ENCODE measurements at places on chromosomes 6 and 20.

- no peak for DNase-seq
Measured at GRCh38 chr6:16600026-16600425, 161.2 kb downstream of the ATXN1 start.

- no peak for DNase-seq
Measured at GRCh38 chr6:142855893-142856623, 88.9 kb downstream of the HIVEP2 start.

DNA sequence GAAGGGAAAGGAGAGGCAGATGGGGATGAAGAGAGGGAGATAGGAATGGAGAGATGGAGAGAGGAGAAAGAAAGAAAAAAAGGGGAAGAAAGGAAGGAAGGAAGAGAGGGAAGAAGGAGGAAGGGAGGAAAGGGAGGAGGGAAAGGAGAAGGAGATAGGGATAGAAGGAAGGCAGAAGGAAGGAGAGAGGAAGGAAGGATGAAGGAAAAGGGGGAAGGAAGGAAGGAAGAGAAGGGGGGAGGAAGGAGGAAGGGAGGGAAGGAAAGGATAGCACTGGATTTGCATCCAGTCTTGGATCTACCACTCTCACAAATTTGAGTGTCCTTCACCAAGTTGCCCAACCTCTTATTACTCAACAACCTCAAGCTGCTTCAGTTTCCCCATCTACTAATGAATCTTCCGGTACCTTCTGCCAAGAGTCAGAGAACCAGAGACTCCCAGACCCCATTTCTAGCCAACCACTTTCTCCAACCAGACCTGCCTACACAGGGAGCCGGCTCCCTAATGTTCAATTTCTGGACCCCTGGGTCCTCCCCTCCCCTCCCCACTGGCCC, 79.7 kb upstream of the FOXP4 start:
- no peak for DNase-seq

- DNase-seq: peak; percentile 89
Measured at GRCh38 chr6:27893836-27894807, 18.1 kb downstream of the OR2B2 start.

DNA sequence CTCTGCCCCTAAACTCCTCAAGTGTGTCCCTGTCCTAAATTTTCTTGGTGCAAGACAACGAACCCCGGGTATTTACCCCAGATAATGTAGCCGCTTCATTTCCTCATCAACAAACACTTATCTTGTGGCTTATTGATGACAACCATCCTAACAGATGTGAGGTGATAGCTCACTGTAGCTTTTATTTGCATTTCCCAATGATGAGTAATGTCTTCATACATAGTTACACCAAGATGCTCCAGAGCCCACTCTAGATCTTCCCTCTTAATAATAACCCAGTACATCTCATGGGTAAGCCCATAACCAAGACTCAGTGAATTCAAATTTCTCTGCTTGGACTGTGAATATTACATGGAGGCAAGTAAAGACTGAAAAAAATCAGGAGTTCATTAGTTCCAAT, 48.2 kb upstream of the BEND6 start:
- no peak for DNase-seq

DNA sequence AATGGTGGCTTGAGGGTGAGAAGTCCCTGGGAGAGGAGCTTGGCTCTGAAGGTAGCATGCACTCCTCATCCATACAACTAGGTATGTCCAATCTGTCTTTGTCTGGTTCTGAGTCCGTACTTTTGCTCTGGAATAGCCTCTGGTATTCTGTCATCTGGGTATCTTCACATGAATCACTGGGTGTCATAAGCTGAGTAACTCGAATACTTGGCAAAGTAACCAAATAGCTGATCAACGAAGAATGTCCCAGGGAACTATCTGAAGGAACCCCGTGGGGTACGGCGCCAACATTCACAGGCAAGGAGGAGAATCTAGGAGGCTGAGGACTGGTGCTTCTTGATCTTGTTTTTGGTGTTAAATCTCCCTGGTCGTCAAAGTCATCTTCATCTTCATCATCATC, 184.8 kb downstream of the HIVEP2 start:
- no peak for DNase-seq

DNA sequence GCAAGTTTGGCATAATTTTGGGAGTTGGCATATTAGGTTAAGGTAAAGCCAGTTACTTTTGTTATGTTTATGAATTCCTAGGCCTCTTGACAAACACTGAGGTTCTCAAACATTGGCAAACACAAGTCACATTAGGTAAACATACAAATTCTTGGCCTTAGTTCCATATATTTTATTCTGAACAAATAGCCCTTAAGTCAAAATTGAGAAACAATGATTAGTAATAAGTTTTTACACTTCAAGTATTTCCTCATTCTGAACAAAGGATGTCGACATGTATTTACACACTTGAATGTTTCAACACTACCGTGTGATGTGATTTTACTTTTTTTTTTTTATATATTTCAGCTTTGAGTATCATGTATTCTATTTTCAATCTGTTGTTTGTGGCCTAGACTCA, 3.8 kb upstream of the ECHDC1 start:
- no peak for DNase-seq

GRCh38 chr6:29632789-29633533, at the start of gene GABBR1:
TSS of gene GABBR1 (minus strand) at chr6:29633183. CDS start at chr6:29632385, 798 bp downstream.
- peak; percentile 89 for DNase-seq

DNA sequence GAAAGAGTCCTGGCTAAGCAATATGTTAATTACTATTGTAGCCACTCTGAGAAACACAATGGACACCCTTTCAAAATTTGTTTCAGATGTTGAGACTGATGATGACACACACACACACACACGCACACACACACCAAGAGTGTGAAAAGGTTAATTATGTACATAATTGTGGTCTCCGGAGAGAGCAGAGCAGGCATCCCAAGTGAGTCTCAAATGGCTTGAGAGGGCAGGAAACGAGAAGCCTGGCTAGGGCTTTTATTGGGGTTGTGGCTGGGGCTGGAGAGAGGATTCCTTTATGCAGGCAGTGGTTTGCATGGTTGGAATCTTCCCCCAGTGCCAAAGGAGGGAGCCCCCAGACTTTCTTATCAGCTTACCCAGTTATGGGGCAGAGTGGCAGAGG, 38.2 kb upstream of the NKX2-4 start:
- DNase-seq: no peak

DNA sequence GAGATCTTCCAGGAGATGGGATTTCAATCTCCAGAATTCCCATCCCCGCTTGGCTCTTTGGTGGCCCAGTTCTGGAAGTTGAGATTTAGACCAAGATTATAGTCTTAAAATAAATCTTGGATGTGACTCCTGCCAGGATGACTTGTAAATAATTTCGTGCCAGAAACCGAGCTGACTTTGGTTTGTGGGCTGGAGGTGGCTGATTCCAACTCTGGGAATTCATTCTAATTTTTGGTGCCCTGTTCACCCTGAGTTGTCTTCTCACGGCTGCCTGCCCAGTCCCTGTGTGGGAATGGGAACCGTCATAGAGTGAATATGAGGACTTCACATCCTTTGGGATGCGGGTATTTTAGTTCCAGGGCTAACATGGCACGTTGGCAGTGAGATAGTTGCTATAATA, 64.8 kb downstream of the JARID2 start:
- no peak for DNase-seq

DNA sequence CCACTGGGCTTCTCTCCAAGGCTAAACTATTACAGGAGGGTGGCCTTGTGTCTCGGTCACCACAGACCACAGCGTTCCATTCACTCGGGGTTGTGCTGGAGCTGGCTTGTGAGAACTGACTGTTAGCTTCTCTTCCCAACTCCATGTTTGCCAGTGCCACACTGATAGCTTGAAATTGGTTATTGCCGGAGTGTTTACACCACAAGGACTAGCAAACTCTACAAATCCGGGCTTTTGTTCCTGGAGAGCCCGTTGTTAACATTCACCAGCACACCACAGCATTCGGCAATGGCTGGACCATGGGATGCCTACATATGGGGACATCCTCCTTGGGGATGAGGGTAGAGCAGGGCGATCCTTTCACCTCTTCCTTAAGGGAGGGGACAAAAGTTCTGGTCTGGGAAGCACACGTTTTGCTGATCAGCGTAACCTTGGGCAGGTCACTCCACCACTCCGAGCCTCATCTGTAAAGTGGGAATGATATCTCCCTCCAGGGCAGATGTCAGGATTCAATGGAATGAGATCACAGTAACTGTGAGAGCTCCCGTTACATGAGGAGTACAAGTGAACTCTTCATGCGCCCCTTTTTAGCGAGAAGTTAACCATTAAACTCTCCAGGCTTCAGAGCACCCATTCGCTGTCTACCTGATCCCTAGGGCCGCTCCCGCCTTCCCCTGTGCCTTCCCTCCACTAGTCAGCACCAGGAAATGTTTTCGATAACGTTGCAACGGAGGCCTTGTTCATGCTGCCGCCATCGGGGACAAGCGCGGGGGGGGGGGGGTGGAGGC, 41.7 kb upstream of the TTPAL start:
- no peak for DNase-seq

DNA sequence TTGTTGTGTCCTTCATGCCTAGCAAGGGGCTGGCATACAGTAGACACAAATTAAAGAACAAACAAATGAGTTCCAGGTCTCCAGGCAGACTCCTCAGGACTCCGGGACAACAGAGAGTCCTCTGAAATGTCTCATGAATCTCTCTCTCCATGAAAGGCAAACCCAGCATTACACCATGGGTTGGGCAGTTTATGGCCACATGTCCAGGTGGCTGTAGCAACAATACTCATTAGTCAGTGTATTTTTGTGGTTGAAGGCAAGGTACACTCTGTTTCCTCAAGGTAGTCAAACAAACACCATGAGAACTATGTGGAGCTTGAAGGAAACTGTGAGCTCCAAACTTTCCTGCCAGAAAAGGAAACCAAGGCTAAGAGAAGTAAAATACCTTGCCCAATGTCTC, 62.2 kb downstream of the KCNB1 start:
- DNase-seq: no peak

- no peak for DNase-seq
Measured at GRCh38 chr6:105926318-105926717, 159.8 kb upstream of the PRDM1 start.

DNA sequence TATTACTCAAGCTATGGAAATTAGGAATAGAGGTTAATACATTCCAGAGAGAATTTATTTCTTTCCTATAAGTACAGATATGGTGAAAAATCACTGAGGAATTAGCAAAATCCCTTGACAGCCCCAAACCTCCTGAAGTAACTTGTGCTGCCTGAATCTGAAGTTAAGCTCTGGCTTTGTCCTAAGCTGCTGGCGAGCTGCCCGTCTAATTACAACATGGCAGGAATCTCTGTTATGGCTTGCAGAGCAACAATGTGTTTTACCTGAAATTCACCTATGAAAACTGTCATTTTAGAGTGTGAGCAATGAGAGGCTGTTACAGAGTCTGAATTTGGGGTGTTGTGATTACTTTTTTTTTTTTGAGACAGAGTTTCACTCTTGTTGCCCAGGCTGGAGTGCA, 22.5 kb upstream of the IYD start:
- DNase-seq: no peak

- DNase-seq: no peak
Measured at GRCh38 chr6:32202186-32202585, 9.7 kb upstream of the GPSM3 start.

DNA sequence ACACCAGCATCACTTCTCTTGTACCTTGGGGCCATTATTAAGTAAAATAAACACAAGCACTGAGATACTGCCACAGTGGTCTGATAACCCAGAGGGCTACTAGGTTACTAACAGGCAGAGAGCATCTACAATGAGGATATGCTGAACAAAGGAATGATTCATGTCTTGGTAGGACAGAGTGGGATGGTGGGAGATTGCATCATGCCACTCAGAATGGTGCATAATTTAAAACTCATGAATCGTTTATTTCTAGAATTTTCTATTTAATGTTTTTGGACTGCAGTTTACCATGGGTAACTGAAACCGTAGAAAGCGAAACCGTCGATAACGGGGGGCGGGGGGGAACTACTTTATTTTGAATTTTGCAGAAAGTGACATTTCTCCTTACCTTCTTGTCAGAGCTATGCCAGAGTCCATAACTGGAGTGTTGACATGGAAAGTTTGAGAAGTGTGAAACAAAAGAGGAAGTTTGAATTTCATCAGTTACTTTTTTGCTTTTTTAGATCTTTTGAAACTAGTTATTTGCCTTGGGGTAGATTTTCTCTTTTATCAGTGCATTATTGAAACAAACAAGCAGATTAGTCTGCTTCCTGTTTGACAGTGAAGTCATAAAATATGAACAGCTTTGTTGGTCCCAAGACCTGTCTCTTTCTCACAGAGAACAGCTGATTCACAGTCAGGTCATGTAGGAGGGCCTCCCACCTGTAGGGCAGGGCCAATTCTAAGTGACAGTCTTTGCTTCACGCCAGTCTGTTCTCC, 124.9 kb downstream of the KLHL32 start:
- no peak for DNase-seq

DNA sequence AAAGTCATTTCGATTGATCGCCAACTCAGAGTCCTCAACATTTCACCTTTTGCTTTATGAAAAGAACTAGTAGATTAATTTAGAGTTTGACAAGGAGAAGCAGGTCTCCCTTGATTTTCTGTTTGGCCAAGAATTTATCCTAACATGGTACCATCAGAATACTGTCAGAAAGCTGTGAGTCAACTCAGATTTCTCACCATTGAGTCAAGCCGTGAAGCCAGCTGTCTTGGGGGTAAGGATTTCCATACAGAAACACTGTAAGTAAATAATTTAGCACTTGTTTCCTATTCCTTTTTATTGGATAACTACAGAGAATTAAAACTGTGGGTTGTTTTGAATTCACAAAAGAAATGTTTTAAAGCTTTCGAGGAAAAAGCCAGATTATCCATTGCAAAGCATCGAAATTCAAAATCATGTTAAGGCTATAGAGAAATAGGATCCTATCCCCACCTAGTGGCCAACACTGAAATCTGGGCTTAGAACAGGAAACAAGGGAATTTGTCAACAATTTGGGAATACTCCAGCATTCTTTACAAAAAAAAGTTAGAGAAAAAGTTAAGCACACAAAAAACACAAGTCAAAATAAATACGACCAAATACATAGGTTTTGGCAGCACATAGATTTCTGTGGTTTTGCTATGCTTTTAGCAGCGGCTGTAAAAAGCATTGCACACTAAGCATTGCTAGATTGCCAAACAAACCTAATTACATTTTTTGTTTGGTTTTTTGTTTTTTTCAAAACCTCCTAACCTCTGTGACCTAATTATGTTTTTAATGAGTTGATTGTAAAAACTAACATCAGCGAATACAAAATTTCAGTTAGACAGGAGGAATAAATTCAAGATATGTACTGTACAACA, 44.2 kb downstream of the COL11A2 start:
- DNase-seq: peak; percentile 43

DNA sequence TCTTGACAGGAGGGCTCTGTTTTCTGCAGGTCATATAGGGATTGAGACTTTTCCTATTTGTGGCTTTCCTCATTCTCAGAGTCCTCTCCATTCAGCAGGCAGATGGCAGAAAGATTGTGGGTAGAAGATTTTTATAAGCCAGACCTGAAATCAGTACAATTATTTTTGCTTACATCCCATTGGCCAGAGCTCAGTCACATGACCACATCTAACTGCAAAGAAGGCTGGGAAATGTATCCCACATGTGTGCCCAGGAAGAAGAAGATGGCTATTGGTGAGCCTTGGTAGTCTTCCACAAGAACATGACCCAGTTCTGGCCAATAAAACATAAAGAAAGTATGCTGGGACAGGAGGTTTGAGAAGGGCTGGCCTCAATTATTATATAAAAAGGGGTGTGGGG, 21.5 kb upstream of the CCN5 start:
- no peak for DNase-seq

Measured in neuronal stem cell (in vitro differentiated cells).